ENCODE measurements at places on chromosomes 2 and 18.

GRCh38 chr2:230676546-230676945 is 36.1 kb upstream of the CAB39 start:
- no peak for DNase-seq

- no peak for DNase-seq
Measured at GRCh38 chr18:74622072-74622471, 24.4 kb downstream of the ZNF407 start.

GRCh38 chr2:219002395-219003266 is 9.4 kb upstream of the CRYBA2 start:
- no peak for DNase-seq

GRCh38 chr2:72112401-72112800 is 35.3 kb downstream of the CYP26B1 start:
- DNase-seq: no peak

DNA sequence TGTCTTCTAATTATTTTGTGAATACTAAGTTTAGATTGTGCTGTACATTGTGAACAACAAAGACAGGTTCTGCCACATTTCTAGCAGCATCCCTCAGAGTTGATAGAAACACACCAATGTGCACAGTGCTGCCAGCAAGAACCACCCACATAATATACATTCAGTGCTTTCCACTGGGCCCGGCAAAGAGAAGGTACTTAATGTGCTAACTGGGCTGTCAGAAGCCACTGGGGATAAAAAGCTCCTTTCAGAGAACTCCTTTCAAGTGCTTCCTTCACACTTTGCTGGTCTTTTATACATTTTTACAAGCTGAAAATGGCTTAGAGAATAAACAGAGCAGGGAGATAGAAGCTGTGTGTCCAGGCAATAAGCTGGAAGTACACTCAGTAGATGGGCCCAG is 58.0 kb upstream of the CAPN13 start:
- no peak for DNase-seq

- DNase-seq: no peak
Measured at GRCh38 chr2:81395746-81396145, 1091.2 kb upstream of the LRRTM1 start.

DNA sequence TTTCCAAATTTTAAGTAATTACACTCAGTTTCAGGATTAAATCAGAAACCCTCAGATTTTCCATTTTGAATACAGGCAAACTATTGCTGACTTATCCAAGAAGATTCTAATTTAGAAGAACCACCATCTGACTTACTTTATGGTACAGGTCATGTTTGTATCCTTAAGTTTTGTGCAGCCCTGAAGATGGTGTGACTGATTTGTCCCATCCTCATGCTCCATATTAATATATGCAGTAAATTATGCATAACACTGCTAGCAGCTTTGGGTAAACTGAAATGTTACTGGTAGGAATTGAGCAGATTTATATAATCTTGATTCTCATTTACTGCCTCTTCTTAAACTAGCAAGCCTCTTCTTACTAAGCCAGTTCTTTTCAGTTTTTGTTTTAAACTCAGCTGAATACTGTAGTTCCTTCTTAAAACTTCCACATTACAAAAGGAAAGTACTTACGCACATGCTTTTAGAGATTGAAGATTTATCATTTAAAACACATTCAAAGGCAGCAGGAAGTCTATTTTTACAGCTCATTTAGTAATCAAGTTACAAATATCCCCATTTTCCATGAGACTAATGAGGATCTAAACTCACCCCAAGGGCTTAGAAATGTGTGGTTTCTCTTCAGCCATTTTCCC is 25.7 kb downstream of the MEX3C start:
- DNase-seq: no peak

DNA sequence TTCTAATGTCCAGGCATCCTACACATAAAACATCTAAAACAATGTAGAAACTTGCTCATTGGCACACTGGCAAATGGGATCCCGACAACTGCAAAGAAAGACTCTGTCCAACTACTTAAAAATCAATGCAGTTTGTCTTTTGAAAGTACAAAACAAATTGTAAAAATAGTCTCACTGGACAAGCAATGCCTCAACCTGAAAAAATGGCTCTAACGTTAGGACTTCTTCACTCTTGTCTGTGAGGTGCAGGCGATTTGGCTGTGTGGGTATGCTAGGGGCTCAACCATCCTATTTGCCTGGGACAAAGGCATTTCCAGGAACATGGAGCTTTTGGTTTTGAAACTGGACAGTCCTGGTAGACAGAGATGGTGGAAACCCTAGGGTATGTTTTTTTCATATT is 10.7 kb downstream of the EFEMP1 start:
- DNase-seq: no peak

DNA sequence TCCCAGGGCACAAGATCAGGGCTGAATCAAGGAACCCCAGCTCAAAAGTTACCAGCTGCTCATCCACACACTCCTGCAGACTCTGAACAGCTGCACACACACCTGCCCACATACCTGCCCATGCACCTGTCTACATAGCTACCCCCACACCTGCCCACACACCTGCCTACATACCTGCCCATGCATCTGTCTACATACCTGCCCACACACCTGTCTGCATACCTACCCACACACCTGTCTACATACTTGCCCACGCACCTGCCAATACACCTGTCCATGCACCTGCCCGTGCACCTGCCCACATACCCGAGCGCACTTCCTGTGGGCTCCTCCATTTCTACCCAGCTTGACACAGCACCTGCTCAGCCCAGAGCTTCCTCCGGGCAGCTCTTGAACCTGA is 122.8 kb upstream of the AGAP1 start:
- DNase-seq: no peak

DNA sequence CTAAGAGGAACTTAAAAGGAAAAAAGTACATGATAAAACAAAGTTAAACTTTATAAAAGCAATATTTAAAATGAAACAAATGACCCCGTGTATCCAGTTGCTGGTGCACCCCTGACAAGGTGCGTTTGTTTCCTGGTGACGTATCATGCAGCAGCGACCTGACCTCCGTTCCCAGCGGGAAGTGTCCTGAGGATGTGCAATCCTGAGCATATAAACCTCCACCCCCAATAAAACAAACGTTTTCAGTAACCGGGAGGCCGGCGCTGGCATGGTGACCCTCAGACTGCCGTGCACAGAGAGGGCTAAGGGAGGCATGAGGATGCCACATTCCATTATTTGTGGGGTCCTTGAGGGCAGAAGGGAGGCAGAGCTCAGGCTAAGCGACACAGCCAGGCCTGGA is 14.8 kb downstream of the SLC66A2 start:
- DNase-seq: no peak

- no peak for DNase-seq
Measured at GRCh38 chr2:86485103-86485502, 43.9 kb downstream of the KDM3A start.

DNA sequence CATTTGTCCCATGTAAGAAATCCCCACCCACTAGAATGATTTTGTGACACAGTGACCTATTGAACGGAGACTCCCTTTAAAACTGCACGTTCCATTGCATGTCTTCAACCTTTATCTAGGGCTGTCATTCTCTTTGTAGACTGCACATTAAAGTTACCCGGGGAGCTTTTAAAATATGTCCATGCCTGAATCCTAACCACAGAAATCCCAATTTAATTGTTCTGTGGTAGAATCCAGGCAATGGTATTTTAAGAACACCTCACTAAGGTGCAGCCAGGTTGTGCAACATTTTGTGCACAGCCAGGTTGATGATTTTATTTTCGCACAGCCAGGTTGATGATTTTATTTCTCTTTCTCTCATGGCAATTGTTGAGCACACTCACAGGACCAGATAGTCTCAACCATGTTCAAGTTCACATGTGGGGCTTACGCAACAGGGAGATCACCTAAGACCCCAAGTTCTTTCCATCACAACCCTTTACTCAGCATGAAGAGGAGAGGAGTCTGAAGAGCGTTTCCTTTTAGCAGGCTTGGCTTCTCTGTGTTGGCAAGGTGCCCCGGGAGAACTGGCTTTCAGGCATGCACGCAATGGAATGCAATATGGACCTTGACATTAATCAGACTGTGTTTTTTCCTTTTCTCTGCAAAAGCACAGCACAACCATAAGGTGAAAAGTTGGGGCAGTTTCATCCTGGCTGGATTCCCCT is 467.3 kb upstream of the ETAA1 start:
- no peak for DNase-seq

- DNase-seq: no peak
Measured at GRCh38 chr2:16958266-16958665, 292.6 kb upstream of the CYRIA start.
